ENCODE measurements at places on chromosomes 1 and 21.

DNA sequence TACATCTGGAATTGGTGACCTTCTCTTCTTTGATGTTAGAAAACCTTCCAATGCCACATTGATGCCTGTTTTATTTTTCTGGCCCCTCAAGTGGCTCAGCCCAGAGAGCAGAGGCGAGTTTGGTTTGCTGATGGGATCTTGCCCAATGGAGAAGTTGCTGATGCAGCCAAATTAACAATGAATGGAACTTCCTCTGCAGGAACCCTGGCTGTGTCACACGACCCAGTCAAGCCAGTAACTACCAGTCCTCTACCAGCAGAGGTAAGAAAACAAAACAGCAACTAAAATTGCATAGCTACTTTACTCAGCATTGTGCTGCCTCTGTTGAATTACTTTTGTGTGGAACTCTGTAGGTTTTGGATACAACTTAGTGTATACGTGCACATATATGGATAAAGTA, 97.6 kb downstream of the CC2D1B start:
- DNase-seq: no peak

- no peak for DNase-seq
Measured at GRCh38 chr21:26115305-26115704, 55.3 kb downstream of the APP start.

DNA sequence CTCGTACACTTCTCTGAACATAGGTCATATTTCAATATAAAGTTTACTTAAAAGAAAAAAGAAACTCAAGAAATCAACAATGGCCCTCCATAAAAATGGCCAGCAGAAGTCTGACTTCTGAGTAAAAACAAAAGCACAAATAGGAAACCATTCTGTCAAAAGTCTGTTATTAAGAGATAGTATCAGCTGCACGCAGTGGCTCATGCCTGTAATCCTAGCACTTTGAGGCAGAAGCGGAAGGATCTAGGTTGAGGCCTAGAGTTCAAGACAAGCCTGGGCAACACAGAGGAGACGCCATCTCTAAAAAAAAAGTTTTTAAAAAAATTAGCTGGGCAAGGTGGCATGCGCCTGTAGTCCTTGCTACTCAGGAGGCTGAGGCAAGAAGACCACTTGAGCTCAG, 67.3 kb downstream of the PUM1 start:
- DNase-seq: no peak

- no peak for DNase-seq
Measured at GRCh38 chr21:40681164-40681859, 165.6 kb downstream of the DSCAM start.

- no peak for DNase-seq
Measured at GRCh38 chr1:206455289-206455665, 15.0 kb upstream of the IKBKE start.

DNA sequence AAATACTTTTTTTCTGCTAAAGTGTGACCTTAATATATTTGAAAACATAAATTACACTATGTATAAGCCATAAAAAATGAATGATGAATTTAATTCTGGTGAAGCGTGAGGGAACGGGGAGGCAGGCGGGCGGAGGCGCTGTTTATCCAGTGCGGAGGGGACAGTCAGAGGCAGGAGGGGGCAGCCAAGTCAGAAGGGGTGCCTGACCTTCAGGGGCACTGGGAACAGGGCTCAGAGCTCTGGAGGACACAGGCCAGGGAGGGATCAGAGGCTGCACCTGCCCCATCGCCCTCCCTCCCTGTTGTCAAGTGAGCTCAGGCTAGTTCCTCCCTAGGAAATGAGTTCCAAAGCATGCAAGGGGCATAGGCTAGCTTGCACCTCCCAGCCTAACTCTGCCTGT, 82.0 kb upstream of the CASZ1 start:
- DNase-seq: no peak

DNA sequence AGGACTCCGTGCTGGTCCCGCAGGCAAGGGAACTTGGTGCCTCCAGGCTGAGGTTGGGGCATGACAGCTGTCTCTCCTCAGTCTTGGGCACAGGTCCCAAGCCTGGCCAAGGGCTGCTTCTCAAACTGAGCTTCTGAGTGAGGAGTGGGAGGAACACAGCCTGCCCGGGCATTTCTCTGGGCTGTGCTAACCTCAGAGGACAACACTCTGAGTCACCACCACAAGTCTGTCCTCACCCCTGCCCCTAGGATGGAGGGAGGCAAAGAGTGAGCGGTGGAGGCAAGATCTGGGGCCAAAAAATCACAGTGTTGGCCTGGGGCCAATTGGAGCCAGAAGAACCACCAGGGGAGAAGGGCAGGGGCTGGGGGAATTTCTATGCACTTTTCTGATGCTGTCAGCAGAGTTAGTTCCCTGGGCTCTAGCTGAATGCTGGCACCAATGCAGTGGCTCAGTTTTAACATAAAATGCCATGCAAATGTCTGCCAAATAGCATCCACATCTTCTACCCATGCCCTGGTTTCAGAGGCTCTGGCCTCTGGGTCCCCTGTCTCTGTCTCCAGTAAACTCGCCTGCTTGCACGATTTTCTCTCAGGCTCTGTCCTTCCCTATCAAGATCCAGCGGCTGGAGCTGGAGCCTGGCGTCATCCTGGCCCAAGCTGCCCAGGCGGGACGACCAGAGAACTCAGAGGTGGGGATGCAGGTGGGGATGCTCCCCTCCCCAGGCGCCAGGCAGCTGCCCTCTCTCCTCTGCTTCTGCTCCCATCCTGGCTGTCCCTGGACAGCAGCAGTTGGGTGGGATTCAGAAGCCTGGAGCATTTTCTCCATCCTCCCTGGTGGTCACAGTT, 11.0 kb upstream of the CDK18 start:
- DNase-seq: no peak

- no peak for DNase-seq
Measured at GRCh38 chr1:10540277-10541005, 65.7 kb downstream of the PEX14 start.

- no peak for DNase-seq
Measured at GRCh38 chr1:13732971-13733667, 33.1 kb downstream of the PRDM2 start.

DNA sequence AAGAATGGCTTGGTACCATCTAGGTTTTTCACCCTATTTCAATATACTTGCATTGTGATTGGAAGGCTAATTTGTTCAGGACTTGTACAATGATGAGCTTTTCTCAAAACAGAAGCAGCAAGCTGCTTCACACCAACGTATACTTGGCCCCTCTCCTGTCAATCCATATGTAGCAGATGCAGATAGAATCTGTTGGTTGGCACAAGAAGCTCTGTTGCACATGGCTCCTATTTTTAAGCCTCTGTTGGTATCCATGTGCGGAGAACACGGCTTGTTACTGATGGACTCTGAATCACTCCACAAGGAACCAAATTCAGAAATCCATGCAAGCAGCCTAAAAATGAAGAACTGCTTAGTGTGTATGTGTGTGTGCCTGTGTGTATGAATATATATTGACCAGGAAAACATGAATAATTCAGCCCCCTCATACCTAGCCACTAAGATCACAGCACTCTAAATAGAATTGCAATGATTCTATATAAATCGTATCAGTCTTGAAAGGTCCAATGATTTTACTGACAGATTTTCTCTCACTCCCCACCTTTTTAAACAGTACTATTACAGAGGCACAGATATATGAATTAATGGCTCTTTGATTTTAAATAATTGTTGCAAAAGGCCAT, 258.4 kb upstream of the DPYD start:
- no peak for DNase-seq

DNA sequence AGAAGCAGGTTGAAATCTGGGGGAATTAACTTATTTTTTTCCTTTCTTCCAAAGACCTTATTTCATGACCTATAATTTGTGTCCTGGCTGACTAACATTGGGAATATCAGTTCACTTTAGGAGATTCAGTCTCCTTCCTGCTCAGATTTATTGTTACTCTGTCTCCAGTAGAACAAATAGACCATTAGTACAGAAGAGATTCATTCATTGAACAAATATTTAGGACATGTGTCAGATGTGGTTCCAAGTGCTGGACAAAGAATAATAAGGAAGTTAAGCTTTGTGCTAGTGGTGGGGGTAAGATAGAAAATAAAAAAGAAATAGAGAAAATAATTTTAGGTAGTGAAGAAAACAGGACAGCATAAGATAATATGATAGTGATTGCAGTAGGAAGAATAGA, 20.3 kb downstream of the ZMYM4 start:
- no peak for DNase-seq

DNA sequence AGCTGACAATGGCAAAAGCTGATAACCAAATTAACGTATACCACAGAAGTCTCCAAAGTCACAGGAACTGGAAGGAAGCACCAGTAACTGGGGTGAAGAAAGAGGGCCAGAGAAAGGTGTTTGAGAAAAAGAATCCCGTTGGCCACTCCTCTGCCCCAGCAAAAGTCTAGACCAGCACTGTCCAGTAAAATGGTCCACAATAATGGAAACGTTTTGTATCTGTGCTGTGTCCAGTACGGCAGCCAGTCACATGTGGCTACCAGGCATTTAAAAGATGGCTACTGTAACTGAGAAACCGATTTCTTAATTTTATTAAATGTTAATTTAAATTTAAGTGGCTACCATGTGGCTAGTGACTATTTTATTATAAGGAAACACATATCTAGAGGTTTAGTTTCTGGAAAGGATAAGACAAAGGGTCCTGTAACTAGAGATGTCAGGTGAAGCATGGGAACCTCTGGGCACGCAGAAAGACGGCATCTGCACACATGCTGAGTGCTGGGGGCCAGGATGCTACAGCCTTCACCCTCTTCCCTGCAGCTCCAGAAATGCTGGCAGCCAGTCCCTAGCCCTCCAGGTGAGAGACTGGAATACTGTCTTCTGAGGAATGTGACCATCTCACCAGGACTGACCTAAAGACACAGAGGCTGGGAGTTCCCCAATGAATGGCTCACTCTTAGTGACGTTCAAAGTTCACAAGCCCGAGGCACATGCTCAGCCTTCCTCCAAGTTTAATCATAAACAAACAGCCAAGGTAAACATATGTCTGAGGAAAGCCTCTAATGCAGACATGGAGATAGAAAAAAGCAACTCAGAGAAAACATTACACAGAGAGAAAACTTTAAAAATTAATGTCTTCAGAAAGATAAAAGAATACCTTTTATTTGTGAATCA, 50.7 kb downstream of the JAK1 start:
- no peak for DNase-seq

DNA sequence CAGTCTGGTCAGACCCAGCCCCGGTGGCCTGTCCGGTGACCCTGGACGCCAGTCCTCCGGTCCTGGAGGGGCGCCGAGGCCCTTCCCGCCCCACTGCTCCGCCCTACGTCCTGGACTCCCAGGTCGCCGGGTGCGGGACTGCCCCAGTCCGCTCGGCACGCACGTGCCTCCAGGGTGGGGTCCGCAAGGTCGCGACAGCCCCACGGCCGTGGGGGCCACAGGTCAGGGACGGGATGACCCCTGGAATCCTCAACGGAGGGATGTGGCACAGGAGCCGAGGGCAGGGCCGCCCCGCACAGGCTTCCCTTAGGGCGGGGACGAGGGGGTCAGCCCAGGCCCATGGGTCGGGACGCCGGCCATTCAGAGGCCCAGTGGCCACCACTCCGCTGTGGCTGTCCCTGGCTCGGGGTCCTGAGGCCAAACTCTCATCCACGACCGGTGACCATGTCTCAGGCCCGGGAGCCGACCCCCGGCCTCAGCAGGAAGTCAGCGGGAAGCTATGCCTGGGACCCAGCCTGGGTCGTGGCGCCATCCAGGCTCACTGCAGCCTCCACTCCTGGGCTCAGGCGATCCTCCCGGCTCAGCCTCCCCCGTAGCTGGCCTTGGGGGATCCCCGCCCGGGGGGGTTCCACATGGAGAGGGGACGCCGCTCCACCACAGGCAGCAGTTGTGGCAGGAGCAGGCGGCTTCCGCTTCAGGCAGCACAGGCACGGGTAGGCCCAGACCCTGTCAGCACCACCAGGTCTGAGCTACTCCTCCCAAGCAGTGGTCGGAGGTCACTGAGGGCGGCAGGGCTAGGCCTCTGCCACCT, 599 bp upstream of the TMEM240 start:
- no peak for DNase-seq

DNA sequence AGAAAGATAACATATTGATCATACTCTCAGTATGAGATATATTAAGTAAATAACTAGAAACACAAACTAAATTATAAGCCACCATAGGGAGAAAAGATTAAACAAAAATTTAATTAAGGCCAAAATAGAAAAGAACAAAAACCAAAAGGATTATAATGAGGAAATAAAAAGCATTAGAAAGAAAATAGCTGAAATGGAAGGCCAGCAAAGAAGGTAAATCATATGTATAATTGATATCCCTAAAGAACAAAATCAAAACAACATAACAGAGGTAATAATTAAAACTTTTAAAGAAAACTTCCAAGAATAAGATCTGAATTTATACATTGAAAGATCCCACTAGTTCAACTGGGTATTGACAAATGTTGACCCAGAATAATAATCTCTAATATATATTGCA, 453.0 kb downstream of the LRRIQ3 start:
- DNase-seq: no peak
